ENCODE measurements at places on chromosomes 7 and 10.

GRCh38 chr10:104339469-104340110, 1.3 kb upstream of the ITPRIP start:
- DNase-seq = no peak

GRCh38 chr7:69599286-69599954, 1.1 kb downstream of the AUTS2 start:
- no peak for DNase-seq

- DNase-seq = no peak
Observed at GRCh38 chr10:101894742-101895141, 51.1 kb upstream of the KCNIP2 start.

- no peak for DNase-seq
Observed at GRCh38 chr7:141676618-141677017, 25.3 kb downstream of the DENND11 start.

GRCh38 chr10:79346012-79346340, 1.3 kb upstream of the PPIF start:
- no peak for DNase-seq

- DNase-seq = no peak
Observed at GRCh38 chr10:18436902-18437301, 214.5 kb downstream of the NSUN6 start.

Data from fibroblast of the conjunctiva (primary cell).